ENCODE measurements at places on chromosomes 16 and 17.

DNA sequence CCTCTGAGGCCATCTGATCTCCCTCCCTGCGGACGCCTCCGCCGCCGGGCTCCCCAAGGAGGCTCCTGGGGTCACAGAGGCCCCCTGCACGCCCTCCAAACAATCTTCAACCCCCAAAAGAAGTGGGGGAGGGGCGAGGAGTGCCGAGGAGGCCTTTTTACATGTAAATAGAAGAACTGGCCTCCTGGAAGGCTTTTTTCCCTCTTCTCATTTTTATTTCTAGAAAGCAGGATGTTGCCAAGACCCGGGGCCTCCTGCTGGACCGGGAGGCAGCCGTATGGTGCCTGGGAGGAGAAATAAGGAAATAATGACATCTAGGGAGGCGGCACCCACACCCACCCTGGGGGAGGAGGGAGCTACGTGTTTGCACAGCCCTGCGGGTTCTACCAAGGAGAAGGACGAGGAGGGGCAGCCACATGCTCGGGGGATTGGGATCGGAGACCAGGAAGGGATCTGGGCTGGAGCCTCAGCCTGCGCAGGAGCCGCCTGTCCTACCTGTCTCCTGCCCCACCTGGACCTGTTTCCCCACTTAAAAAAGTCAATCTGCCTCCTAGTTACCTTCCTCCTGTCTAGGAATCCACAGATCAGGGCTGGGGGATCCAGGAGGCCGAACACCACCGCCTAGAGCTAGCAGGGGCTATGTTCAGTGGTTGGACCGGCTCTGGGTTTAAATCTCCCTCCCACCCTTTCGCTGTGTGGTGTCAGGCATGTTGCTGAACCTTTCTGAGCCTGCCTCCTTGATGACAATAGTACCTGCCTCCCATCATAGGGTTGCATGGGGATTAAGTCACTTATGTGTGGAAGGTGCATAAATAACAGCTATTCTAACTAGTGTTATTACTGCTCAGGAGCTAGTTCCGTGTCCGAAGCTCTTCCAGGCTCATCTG, 175.7 kb upstream of the GSE1 start:
- DNase-seq = no peak

DNA sequence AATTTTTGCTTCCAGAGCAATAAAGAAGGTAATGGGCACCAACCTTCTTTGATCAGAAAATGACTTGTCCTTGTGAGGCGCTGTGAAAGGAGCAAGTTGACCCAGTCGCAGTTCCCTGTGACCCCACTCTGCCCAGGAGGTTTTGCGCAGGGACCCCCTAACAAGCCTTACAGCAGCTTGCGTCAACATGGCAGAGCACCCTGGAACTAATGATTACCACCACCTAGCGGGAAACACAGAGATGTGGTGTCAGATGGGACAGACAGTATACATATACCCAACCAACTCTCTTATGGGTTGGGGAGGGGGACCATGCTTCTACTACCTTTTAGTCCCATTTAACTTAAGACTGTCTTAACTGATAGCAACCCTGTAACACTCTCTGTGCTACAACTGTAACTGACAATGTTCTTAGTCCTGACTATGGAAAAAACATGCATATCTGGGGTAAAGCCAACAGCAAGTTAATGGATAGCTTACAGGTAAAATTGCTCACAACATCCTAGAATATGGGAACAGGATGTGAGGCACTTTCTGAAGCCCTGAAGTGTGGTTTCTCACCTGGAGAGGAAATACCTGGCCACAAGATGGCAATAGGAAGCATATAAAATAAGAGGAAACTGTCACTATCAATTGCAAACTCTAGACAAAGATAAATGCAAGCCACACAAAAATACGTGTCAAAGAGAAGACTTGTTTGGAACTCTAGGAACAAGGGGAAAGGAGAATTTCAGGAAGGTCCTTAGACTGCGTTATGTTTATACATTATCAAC, 3.0 kb downstream of the KARS1 start:
- DNase-seq = no peak

- no peak for DNase-seq
Measured at GRCh38 chr17:78538033-78538776, 39.0 kb downstream of the DNAH17 start.

GRCh38 chr17:42920922-42921321, 20.3 kb downstream of the G6PC1 start:
- DNase-seq = no peak

- no peak for DNase-seq
Measured at GRCh38 chr17:59626756-59627155, 7.1 kb downstream of the CLTC start.

Data from activated T-cell treated with anti-CD3 and anti-CD28 coated beads for 4 hours (primary cell).